ENCODE measurements at places on chromosomes 6 and 20.
A peak's percentile ranks its signal among the peaks of the same experiment; 100 is the strongest.

- DNase-seq, result no peak
These were observed 9.4 kb upstream of the RAB44 start for GRCh38 chr6:36688063-36688738.

- DNase-seq, result no peak
These were observed 2.6 kb downstream of the TFEB start for GRCh38 chr6:41732591-41733359.

GRCh38 chr6:111427341-111428116 lies 55.5 kb downstream of the REV3L start:
- peak; percentile 84 for DNase-seq

DNA sequence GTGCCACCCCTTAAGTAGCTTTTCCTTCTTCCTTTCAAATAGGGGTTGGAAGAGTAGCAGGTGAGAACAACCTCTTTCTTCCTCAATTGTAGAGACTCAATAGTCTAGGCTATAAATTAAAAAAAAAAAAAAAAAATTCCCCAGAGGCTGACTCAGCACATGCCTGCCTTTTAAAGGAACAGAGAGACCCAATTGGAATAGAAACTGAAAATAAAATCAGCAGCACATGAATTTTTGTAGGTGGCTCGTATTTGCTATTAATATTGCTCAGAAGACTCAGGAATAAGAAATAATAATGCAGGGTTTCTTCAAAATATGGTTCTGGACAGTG lies 19.3 kb downstream of the TOP1 start:
- DNase-seq, result peak; percentile 22

GRCh38 chr20:25592135-25592852 lies 7.0 kb upstream of the NINL start:
- no peak for DNase-seq

DNA sequence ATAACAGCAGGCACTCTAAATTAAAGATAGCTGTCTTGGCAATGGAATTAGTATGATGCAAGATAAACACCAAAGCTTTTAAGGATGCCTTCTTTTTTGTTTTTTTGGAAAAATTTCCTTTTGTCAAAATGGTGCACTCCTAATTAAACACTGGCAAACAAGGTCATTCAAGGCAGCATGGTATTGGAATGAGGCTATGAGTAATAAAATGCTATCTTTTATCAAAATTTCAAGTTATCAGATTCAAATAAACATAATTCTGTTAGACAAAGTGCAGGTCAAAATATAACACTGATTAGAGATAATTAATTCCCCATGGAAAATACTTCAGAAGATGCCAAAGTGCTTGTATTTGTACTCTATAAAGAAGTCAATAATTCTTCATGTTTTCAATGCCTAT lies 514.1 kb downstream of the TENT5A start:
- no peak for DNase-seq

GRCh38 chr6:135224037-135224647 lies 43.0 kb downstream of the MYB start:
- no peak for DNase-seq

DNA sequence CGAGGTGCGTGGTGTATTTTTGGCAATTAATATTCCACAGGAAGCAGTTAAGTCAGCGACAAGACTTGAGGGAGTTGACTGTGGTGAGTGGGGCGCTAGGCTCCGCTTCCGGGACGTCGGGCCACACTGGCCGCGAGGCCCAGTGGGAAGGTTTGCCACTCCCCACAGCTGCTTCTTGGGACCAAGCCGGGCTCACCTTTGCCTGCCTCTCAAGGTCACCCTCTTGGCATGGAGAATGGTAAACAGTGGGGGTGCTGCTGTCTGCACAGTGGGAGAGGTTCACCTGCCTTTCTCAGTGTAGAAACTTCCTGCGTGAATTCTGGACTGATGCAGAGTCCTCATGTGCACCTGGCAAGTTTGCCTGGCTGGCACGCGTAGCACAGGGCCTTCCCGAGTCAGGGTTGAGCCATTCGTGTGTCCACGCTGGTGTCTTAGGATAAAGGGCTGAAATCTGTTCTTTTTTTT lies 6.4 kb downstream of the OSBPL2 start:
- DNase-seq, result no peak

- DNase-seq, result no peak
These were observed 16.5 kb upstream of the RPN2 start for GRCh38 chr20:37162646-37163045.

DNA sequence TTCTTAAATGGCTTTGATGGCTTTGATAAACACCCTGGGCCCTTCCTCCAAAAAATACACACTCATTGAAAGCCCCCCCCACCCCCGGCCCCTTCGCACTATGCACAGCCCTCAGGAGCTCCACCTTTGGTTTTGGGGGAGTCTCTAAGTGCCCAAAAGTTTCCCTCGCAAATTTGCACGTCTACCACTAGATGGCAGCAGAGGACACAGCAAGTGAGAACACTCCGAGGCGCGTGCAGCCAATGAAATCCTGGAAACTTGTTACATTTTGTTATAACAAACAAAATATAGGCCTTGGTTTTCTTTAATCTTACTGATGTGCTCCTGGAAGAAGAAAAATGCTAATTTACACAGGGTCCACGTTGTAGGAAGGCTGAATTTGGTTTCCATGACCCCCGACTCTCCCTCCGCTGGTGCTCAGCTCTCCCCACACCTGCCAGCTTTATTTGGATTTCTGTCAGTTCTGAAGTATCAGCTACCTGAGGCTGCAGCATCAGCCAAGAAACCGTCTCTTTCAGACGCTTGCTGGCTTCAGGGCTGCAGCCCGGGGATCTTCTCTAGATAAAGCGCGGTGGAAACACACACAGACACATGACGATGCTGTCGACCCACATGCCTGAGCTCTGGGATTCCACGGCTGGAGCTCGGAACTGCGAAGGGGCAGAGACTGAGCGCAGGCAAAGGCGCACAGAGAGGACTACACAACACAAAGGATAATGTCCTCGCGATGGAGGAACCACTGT lies 148.3 kb upstream of the RPS6KA2 start:
- DNase-seq, result peak; percentile 65

- no peak for DNase-seq
These were observed 18.5 kb upstream of the FOXC1 start for GRCh38 chr6:1591243-1591642.

GRCh38 chr6:94175465-94175864 lies 756.1 kb upstream of the EPHA7 start:
- DNase-seq, result no peak

DNA sequence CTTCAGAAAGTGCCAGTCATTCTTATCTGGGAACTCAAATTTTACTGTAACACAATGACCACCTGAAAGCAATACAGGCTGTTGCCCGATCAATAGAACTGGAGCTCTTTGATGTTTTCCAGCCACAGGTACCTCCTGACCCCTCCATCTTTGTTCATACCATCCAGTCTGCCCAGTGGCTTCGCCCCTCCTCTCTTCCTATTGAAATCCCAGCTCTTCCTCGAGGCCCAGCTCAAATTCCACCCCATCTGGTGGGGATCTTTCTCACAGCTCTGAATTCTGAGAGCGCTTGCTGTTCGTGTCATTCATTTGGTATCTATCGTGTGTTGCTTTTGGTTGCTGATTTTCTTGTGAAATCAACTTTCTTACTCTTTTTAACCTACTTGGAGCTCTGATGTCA lies 87.9 kb upstream of the CNKSR3 start:
- DNase-seq, result no peak

- peak; percentile 83 for DNase-seq
These were observed 544.1 kb downstream of the QKI start for GRCh38 chr6:163958646-163959045.

- DNase-seq, result no peak
These were observed 34.1 kb upstream of the PDE10A start for GRCh38 chr6:165697171-165697570.

GRCh38 chr6:52840763-52841585 lies at the start of gene GSTA5:
GSTA5 (minus strand) TSS chr6:52840813.
- DNase-seq, result no peak

DNA sequence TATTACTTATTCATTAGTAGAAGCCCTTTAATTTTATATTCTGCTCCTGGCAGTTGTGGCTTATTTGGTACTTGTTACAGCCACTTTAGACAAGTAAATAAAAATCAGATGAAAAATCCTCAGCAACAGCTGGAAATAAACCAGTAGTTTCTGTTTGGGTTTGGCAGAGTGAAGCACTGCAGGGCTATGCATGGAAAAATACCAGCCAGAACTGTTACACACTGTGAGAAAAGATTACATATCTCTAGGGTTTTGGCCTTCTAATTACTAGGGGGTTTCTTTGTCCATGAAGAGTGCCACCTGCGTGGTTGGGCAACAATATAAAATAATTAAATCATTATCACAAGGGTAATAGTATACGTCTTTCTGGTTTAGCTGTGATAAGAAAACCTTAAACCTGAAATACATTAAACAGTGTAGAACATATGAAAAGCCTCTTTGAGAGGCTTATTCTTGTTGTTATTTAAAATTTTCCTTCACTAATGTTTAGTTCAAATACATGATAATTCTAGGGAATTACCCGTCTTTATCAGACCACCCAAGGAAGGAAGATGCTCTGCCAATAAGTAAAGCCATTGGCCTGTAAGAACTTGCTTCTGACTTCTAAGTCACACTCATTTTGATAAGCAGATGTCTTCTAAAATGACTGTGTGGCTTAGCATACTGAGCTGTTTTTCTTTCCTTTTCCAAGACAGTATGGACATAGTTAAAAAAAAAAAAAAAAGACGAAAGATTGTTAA lies 320.0 kb upstream of the FLRT3 start:
- no peak for DNase-seq

DNA sequence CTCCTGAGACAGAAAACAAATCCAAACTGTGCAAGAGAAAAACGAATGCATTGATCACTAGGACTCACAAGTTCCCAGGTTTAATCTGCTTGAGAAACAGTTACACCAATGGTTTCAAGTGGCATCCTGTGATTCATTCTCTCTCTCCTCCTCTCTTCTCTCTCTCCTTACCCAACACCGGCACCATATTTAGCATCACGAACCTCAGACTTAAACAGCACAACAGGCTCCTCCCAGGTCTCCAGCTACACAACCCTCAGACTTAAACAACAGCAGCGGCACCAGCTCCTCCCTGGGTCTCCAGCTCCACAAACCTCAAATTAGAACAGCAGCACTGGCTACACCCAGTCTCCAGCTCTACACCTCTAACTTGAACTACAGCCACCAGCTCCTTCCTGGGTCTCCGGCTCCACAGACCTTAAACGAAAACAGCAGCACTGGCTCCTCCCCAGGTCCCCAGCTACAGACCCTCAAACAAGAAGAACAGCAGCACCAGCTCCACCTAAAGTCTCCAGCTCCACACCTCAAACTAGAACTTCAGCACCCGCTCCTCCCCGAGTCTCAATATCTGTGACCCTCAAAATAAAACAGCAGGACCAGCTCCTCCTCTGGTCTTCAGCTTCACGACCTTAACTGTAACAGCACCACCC lies 355.9 kb downstream of the PREX1 start:
- DNase-seq, result no peak

GRCh38 chr6:159833556-159833955 lies 33.5 kb downstream of the PNLDC1 start:
- DNase-seq, result peak; percentile 30

DNA sequence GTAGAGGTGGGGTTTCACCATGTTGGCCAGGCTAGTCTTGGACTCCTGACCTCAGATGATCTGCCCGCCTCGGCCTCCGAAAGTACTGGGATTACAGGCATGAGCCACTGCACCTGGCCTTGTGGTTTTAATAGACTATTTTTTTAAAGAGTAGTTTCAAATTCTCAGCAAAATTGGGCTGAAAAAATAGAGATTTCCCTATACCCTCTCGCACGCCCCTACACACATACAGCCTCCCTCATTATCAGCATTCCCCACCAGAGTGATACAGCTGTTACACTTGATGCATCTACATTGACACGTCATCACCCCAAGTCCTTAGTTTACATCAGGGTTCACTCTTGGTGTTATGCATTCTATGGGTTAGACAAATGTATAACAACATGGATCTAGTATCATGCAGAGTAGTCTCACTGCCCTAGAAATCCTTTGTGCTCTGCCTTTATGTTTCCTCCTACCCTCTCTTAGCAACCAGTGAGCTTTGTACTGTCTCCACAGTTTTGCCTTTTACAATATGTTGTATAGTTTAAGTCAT lies 103.6 kb downstream of the CDYL start:
- no peak for DNase-seq

DNA sequence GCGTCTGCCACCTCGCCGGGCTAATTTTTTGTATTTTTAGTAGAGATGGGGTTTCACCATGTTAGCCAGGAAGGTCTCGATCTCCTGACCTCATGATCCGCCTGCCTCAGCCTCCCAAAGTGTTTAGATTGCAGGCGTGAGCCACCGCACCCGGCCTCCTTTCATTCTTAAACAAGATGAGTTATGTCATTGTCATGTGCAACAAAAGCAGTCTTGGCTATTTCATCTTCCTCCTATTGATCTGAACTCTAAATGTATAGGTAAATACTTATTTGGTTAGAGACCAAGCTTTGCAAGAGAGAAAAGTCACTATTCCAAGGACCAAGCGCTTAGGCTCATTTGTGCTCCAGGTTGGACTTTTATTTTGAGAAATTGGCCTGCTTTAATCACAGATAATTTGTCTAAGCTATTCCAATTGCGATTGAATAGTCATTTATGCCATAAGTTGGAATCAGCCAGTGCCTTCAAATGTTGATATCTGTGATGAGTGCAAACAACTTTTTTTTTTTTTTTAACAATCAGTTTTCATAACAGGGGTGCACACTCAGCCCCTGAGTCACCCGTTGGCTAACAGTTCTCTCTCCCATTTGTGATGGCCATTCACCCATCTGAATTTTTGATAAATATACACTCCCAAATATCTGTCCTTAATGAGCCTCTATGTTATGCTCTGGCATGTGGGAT lies 167.3 kb downstream of the BCAS1 start:
- DNase-seq, result no peak

GRCh38 chr6:13282393-13283069 lies 45.8 kb downstream of the TBC1D7 start:
- no peak for DNase-seq

DNA sequence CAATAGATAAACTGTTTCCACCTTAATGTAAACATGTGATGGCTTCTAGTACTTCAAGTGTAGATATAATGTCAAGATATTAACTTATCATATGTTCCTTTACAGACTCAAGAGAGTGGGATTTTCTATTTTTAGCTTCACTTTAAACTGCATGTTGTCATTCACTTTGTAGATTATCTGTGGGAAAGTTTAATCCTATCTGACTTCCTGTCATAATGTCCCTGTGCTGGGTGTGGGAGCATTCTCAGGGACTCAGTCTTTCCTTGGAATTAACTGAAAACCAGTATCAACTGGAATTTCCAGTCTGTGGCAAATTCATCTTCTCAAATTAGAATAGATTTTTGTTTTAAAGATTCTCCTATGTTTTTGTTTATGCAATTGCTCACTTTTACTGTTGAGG lies 226.1 kb upstream of the FERMT1 start:
- no peak for DNase-seq

DNA sequence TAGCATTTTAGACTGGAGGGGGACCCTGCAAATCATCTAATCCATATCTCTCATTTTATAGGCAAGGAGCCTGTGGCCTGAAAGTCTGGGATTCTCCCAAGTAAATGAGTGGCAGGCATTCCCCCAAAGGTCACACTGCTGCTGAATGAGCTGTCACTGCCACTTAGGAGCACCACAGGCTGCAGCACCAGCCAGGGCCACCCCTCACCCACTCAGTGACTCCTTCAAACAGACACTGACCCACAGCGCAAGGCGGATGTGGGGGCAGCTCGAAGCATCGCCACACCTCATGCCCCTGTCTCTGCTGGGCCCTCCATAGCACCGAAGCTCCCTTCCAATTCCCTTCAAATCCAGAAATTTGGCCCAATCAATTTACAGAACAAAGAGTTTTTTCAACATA lies 119.9 kb upstream of the ARID1B start:
- DNase-seq, result no peak

All from fibroblast of skin of abdomen (primary cell).